Testis (tissue), 5 donors: ENCODE measurements at places on chromosomes 6 and 20. TPM values are rescaled to one million over a fixed set of nuclear protein-coding genes. Genes with fewer than 3 reads are reported as not detected.

Gene PDE7B
- 6.9 TPM for total RNA-seq

Gene BFSP1
- 11.3 TPM for total RNA-seq

Gene HMGCLL1
- 9.2 TPM for total RNA-seq

Gene FOXQ1
- total RNA-seq = 1.7 TPM

Gene SLC32A1
- 0.25 TPM for total RNA-seq

Gene RNF217
- total RNA-seq = 33.3 TPM

DNA sequence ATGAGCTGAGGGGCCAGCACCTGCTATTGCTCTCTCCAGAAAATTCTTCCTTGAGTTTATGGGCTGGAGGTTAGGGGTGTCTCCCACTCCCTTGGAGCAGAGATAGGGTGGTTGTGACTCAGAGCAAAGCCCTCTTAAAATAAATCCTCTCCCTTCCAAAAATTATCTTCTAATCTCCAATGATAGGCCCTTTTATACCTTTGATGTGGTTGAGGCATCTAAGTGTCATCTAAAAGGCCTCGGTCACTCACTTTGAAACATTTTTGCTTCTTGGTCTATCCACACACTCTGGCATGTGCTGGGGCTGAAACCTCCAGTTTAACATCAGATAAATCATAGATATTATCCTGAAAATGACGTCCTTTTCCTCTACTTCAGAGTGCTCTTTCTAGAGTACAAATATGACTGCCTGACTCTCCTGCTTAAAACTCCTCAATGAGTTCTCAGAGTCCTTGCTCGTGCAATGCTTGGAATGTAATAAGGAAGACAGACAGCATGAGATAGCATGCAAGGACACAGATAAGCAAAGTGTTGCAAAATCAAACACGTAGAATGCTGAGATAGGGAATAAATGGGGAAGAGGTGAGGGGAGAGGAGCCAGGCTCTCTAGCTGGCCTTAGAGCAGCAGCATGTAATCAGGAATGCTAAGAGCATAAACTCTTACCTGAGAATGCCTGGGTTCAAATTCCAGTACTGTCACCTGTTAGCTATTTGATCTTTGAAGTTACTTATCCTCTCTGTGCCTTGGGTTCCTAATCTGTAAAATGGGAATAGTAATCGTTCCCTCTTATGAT is 374.1 kb upstream of the CITED2 start:
- DNase-seq = peak; percentile 32

- DNase-seq = no peak
Observed at GRCh38 chr6:25278261-25278913, 787 bp upstream of the CARMIL1 start.

DNA sequence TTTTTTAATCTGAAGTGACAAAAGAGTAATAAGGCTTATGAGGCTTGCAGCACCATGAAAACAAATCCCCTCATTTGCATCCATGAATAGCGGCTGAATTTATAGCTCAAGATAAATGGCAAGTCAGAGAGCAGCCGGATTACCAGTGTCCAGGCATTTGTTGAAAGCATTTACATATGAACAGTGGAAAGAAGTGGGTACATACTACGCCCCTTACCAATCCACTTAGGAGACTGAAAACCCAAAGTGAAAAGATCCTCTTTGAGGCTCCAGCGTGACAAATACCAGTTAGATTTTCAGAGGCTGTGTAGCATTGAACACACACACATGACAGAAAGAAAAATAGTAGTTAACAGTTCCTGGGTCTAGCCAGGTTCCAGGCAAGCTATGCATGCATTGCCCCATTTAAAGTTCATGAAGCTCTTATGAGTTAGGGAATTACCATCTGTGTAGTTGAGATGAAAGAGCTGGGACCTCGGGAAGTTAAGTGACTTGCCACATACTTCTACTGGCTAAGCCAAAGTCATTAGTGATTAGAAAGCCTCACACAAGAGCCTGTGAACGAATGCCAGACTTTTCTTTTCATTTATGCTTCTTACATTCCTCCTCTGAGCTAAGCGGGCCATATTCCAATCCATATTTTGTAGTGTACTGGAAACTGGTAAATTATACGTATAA is 28.3 kb upstream of the NHSL1 start:
- no peak for DNase-seq

- no peak for DNase-seq
Observed at GRCh38 chr6:54262499-54262898, 45.7 kb upstream of the TINAG start.

DNA sequence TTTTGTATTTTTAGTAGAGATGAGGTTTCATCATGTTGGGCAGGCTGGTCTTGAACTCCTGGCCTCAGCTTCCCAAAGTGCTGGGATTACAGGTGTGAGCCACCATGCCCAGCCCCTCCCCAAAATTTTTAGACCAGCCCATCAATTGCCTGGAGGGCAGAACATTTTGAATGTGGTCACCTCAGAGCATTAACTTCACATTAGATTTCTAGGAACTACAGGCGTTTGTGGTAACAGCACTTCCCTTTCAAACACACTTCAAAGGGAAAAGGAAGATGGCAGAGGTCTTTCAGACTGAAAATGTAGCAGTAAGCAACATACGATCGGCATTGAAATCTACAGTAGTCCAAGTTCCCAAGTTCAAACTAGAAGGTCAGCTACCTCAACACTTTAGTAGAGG is 12.3 kb upstream of the SLA2 start:
- DNase-seq = no peak

DNA sequence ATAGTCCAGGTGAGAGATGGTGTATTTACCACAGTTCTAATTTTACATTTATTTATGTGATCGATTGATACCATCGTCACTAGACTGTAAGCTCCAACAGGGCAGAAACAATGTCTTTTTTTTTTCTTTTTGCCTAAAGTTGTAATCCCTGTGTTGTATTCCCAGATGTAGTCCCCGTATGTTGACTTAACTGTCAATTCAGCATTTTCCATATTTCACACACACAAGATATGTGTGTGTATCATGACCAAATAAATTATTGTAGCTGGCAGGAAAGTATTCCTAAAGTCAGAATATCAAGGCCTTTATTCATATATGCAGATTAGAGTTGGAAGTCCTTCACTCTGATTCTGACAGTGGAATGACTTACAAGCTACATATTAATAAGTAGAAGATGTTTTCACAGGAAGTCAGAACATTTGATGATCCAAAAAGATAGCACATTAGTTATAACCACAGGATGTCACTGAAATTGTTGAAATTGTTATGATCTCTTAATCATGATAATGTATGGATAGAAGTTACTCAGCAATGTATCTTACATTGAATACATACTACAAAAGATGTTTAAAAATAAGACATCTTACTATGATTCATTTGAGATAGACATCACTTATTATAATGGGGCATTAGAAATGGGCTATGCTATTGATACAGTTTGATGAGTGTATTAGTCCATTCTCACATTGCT is 10.6 kb downstream of the RNF182 start:
- no peak for DNase-seq

- no peak for DNase-seq
Observed at GRCh38 chr6:25463441-25463840, 184.3 kb downstream of the CARMIL1 start.

- DNase-seq = no peak
Observed at GRCh38 chr20:39873286-39873685, 815.8 kb downstream of the MAFB start.

DNA sequence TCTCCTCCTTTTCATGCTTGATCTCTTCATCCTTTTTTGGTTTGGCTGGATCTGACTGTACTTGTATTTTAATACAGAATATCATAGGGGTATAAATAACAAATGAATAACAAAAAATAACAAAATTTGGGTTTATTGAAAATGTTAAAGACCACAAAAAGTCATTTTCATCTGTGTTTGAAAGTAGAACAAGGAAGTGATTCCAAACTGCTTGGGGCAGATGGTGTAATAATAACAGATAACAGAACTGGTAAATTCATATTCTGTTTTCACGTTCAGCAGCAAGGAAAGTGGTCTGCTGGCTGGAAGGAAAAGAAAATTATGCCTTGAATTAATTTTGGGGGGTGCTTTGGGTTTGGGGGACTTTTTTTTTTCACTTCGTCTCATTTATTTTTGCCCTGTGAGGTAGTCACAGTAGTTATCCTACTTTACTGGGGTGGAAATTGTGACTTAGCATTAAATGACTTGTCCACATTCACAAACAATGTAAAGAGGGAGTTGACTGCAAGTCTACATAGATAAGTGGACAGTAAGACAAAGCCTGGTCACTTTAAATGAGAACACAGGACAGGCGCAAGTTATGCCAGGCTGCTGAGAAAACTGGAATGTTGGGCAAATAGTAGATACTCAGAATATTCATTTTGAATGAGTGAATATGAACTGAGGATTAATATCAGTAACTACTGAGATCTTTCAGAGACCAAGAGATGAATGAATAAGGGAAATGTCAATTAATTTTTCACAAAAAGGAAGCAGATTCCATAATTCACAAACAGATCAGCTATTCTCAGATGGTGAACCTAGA is 193.9 kb upstream of the CITED2 start:
- DNase-seq = no peak

DNA sequence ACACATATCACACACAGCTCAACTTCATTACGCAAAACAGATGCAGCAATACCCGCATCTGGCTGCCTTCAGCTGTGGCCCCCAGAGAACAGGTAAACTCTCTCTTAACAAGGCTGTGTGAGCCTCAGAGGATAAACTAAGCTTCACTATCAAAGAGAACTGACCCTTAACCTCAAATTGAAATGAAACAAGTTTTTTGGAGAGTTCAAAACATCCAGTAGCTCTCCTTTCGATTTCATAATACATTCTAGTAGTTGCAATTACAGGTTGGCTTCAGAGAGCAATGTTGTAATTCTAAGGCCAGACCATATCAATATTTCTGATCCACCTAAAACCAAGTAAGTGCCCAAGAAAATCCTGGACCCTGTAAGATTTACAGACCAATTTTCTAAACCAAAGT is 113.5 kb downstream of the FAXC start:
- no peak for DNase-seq

GRCh38 chr6:75611702-75612375 is 10.2 kb downstream of the SENP6 start:
- DNase-seq = no peak

DNA sequence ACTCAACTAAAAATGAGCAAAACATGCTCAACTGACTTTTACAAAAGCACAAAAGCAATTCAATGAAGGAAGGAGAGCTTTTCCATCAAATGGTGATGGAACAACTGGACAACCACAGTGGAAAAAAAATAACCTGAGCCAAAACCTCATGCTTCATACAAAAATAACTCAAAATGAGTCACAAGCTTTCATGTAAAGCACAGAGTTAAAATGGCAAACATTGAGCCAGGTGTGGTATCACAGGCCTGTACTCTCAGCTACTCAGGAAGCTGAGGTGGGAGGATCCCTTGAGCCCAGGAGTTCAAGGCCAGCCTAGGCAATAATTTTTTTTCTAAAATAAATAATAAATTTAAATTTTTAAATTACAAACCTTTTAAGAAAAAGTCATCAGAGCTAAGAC is 18.4 kb upstream of the HLA-G start:
- DNase-seq = no peak

- peak; percentile 83 for DNase-seq
Observed at GRCh38 chr6:27864906-27865849, 47.0 kb downstream of the OR2B2 start.

DNA sequence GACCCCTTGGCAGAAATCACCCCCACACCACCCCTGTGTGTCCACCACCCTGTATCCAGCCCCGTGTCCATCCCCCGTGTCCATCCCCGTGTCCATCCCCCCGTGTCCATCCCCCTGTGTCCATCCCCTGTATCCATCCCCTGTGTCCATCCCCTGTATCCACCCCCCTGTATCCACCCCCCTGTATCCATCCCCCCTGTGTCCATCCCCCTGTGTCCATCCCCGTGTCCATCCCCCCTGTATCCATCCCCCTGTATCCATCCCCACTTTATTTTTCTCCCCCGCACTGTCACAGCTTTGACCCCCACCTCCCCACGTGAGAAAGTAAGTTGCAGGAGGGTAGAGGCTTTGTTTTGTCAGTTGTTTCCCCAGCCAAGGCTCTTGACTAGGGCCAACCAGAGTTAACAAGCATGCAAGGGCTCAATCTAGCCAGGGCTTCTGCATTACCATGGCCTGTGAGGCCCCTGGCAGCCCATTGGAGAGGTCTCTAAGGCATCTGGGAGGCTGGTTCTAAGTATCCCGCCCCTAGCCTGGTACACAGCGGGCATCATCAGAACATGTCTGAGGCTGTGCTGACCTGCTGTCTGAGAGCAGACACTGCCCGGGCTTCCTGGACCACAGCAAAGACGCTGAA is 18.1 kb upstream of the SIRPA start:
- DNase-seq = no peak

- no peak for DNase-seq
Observed at GRCh38 chr20:64280460-64280843, 24.9 kb downstream of the PCMTD2 start.

DNA sequence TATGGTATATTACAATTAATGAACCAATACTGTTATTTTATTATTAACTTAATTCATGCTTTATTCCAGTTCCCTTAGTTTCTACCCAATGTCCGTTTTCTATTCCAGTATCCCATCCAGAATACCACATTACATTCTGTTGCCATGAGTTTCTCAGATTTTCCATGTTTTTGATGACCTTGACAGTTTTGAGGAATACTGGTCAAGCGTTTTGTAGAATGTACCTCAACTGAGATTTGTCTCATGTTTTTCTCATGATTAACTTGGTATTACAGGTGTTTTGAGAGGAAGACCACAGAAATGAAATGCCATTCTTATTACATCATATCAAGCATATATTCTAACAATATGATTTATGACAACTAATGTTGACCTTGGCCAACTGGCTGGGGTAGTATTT is 23.8 kb upstream of the ESR1 start:
- no peak for DNase-seq

DNA sequence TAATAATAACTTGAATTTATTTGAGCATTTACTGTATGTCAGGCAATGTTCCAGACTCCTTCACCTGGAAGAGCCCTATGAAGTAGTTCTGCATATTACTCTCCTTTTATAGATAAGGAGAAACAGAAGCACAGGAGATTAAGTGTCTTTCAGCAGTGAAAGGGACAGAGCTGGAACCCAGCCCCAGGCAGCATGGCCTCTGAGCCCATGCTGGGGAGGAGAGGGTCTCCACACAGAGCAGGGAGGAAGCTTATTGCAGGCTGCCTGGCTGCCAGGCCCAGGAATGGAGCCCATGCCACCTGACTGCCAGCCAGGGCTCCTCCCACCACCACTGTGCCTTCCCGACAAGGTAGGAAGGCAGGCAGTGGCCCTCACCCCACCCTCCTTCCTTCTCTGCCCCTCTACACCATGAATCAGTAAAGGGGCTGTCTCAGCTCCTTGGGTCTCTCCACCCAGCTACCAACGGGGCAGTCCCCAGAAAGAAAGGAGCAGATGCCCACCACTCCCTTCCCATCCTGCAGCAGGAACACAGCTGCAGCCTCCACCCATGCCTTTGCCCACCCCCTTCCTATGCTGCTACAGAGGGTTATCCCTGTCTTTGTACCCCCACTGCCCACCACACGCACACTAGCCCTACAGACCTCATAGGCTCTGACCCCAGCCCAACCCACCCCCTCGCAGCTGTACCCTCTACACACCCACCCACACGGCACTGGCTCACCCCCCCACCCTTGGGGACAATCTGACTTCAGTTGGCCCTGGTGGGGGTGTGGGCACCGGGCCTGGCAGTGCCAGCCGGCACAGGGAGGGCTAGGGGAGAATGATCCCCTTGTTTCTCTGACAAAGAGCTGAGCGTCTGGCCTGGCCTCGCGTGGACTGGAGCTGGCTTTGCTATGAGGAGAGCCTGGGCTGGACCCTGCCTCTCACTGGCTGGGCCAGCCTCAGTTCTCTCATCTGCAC is 41.8 kb downstream of the TFEB start:
- no peak for DNase-seq
